ENCODE measurements at places on chromosomes 1 and 21.
A peak's percentile ranks its signal among the peaks of the same experiment; 100 is the strongest.

GRCh38 chr1:185654199-185654951, 79.8 kb upstream of the HMCN1 start:
- DNase-seq, result no peak

DNA sequence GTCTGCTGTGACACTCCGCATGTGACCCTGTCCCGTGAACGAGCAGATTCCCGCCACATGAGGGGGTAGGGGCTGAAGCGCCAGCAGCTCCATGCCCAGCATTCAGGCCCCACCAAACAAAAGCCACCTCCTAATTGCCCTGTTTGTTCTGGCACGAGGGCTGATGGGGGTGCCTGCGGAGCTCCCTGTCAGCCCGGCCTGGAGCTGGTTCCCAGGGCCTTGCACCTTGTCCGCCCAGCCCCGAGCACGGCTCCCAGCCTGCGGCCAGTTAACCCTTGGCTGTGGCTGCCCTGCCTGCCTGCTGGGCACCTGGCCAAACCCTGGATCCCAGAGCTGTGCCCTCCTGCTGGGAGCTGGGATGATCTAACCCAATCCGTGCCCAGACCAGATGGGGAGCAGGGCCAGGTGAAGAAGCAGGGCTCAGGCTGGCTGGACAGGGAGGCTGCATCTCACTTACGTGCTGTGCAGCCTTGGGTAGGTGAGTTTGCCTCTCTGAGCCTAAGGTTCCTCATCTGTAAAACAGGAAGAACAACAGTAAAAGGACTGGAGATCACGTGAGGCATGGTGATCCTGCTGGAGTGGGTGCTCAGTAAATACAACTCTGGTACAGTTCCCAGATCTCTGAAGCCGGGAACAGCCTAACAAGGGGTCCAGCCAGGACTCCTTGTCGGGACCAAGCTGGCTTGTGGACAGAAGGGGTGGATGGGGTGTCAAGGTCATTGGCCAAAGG, 110.9 kb upstream of the IFFO2 start:
- no peak for DNase-seq

GRCh38 chr1:214454569-214455396, 96.6 kb downstream of the PTPN14 start:
- DNase-seq, result no peak

DNA sequence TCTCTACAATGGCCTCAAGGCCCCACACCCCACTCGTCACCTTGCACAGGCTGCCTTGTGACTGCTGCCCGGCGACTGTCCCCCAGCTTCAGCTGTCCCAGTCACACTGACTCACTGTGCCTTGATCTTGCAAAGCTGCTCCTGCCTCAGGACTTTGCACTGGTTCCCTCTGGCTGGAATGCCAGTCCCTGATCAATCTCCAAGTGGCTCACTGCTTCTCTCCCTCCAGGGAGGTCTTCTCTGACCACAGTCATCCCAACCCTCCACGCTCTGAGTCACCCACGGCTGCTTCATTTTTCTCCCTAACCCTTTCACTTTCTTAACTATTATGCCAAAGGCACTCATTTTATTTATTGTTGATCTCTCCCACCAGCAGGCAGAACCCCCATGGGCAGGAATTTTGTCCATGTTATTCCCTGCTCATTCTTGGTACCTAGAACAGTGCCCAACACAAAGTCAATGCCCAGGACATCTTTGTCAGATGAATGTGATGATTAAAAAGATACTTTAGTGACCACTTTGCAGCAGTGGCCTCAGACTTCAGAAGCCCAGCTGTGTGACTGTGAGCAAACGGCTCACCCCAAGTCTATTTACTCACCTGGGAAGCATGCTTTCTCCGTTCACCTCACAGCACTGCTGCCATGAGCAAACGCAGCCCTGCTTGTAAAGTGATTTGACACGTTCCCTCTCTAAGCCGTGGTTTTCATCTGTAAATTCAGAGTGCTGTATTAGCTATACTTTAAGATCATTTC, 53.4 kb downstream of the ZBTB18 start:
- no peak for DNase-seq

- DNase-seq, result no peak
Measured at GRCh38 chr1:235867903-235868469, 1.3 kb upstream of the LYST start.

DNA sequence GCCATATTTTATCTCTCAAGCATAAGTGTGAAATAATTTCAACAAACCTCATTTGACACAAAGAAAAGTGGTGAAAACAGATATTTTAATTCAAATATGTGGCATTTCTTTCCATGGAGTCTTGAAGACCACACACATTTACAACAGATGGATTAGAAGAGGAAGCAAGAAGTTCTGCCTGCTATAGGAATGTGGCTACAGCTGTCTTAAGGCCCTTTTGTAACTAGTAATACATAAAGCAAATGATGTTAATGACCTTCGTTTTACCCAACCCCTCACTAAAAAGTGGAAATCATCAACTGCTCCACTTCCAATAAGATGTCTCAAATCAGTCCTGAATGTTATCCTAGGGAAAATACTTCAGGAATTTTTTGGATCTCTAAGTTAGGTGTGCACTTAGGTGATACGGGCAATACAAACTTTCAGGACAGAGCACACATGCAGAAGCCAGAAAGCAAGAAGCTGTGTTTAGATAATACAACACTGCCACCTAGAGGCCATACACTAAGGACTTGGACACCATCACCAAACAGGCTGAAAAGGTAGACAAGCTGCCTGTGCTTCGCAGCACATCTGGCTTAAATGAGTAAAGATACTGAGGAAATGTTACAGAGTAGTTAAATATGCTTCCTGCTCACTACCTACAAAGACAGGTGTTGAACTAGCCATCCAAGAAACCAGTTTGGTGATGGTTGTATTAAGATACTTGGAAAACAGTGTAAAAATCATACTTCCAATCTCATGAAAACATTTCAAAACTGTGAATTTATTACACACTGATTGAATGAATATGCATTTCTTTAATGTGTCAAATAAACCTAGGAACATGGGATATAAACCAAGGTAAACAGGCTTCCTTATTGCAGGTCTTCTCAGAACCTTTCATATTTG, 24.4 kb downstream of the RRAGC start:
- DNase-seq, result no peak

DNA sequence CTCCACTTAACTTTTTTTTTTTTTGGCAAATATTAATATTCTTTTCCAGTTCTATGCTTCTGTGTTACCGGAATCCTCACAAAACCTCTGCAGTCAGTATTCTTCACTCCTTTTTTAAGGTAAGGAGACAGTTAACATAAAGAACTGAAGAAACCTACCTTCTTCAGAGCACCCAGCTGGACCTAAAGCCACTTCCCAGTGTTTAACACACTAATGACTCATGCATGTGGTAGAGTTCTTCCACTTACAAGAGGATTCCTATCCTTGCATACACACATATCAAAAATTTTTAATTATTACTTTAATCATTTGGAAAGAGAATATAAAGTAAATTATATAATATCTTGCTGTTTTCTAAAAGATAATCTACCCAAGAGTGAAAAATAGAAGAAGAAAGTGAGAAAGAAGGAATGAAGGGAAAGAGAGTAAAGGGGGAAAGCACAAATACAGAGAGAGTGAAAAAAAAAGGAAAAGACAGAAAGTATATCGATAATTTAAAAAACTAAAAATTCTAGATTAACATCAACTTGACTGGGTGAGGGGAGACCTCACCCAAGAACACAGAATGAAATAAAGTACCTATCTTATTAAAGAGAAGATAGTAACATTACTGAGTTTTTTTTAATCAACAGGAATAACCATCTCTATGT, 54.9 kb downstream of the ENAH start:
- no peak for DNase-seq

GRCh38 chr1:117621316-117621715, 15.5 kb downstream of the TENT5C start:
- DNase-seq, result peak; percentile 64

GRCh38 chr1:64963466-64963865, 2.9 kb downstream of the JAK1 start:
- no peak for DNase-seq

- no peak for DNase-seq
Measured at GRCh38 chr1:98458511-98459485, 202.7 kb upstream of the SNX7 start.

- DNase-seq, result no peak
Measured at GRCh38 chr1:48107516-48107915, 110.3 kb upstream of the TRABD2B start.

GRCh38 chr1:94602802-94603625, 61.5 kb upstream of the F3 start:
- no peak for DNase-seq

DNA sequence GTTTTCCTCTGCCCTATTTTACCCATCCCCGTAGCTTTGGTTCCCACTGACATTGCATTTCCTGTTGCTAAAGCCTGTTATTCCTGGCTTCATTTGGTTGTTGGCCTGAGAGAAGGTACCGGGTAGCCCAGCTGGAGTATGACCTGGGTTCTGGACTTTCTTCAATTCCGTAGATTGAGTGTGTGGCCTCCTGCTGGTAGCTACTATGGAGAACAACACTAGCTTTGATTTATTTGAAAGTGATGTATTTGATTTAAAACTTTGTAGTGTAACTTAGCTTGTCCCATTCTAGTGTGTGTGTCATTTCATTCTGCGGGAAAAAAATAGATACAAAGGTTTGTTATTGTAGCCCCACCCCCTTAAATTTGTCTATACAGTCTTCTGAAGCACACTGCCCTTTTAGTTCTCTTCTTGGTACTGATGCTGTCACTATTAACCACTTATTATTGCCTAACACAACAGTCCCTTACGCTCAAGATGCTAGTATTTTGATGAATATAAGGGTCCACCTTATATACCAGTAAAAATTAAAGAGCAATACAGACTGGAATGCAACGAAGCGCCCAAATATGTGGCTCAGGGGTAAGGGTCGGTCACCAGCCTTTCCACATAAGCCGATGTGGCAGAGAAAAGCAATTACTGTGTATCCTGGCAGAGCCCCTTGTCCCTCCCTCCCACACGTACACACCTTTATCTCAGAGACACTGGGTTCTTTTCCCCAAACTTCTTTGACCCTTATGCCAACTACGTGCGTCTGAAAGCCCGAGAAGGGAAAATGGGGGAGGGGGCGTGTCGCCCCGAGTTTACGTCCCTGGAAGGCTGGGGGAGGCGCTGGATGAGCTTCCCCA, 643 bp upstream of the MOV10 start:
- DNase-seq, result peak; percentile 87

GRCh38 chr1:32094746-32095521, 12.9 kb upstream of the KPNA6 start:
- no peak for DNase-seq

- no peak for DNase-seq
Measured at GRCh38 chr1:63877021-63877767, 103.4 kb downstream of the ROR1 start.

GRCh38 chr1:93732514-93732913, 50.9 kb upstream of the BCAR3 start:
- no peak for DNase-seq

DNA sequence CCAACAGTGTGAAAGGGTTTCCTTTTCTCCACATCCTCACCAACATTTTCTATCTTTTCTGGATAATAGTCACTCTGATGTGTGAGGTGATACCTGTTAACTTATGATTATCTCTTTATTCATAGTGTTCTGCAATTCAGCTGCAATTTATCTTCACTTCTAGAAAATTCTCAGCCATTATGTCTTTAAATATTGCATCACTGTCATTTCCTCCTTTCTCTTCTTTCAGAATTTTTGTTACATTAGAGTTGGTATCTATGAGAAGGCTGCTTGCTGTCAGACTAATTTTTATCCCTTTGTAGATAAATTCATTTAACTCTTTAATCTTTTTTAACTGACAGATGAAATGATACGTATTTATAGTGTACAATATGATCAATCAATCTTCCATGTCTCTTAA, 30.5 kb upstream of the ATF3 start:
- no peak for DNase-seq

DNA sequence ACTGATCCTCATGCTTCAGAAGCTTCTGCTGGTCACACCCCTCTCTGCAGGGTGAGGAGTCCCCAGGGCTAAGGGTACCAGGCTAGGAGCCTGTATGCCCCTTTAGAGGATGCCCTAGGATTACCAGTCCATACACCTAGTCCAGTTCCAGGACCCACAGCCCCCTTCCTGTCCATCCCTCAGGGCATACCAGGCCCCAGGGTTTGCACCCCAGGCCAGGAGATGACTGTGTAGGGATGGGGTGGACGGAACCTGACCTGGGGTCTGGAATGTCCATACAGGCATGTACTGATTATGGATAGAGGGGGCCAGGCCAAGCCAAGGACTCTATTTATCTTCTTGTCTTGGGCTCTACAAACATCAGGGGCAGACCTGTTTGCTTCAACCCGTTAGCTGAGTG, 34.9 kb downstream of the TRIM67 start:
- DNase-seq, result no peak

DNA sequence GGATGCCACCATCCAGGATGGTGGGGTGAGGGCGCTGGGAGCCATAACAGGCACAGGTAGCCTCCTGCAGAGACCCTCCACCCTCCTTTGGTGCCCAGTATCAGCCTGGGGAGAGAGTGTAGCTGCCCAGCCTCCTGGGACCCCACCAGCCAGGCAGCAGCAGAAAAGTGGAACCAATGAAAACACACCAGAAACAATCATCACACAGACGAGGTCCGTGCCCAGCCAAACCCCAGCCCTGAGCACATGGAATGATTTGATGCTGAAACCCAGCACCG, 285.1 kb downstream of the PTPRU start:
- DNase-seq, result no peak

GRCh38 chr1:33237579-33237978, 18.7 kb upstream of the ZNF362 start:
- DNase-seq, result no peak

DNA sequence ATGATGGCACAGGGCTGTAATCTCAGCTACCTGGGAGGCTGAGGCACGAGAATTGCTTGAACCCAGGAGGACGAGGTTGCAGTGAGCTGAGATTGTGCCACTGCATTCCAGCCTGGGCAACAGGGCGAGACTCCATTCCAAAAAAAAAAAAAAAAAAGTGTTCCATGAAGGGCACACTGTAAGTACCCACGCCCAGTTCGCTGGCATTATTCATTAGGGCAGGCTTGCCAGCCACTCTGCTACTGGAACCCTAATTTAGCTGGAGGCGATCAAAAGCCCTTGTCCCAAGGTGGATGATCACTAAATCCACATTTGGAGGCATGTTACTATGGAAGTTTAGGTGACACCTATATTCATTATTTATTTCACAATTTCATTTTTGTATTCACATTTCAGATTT, 5.0 kb downstream of the IFNLR1 start:
- DNase-seq, result no peak

DNA sequence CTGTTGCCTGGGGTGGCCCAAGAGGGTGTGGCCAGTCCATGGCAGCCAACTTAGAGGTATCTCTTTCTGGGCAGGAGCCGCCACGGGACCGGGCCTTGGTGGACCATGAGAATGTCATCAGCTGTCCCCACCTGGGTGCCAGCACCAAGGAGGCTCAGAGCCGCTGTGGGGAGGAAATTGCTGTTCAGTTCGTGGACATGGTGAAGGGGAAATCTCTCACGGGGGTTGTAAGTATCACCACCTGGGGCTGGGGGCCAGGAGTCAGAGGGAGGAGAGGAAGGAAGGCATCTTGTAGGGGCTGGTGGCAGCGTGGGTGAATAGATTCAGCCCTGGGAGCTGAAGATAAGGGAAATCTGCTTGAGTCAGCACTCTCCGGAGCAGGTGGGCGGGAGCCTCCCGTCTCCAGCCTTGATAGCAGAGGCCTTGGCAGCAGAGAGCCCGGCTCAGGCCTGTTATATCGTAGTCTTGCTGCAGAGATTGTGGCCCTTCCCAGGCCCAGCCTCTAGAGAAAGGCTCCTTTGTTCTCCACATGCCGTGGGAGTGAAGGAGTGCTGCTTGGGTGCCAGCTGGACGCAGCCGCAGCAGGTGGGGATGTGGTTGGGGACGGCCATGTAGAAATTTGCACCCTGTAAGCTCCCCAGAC, 25.4 kb downstream of the PHGDH start:
- no peak for DNase-seq

Measured in vagina (tissue), 2 donors.